Activated naive CD4-positive, alpha-beta T cell treated with anti-CD3 and anti-CD28 coated beads for 36 hours (primary cell): ENCODE measurements at places on chromosomes 2 and 18.

- no peak for DNase-seq
Measured at GRCh38 chr2:16442971-16443370, 222.7 kb downstream of the CYRIA start.

- DNase-seq = no peak
Measured at GRCh38 chr2:232273903-232274643, 104.5 kb upstream of the ALPP start.

- no peak for DNase-seq
Measured at GRCh38 chr18:26826656-26827235, 38.8 kb downstream of the AQP4 start.

DNA sequence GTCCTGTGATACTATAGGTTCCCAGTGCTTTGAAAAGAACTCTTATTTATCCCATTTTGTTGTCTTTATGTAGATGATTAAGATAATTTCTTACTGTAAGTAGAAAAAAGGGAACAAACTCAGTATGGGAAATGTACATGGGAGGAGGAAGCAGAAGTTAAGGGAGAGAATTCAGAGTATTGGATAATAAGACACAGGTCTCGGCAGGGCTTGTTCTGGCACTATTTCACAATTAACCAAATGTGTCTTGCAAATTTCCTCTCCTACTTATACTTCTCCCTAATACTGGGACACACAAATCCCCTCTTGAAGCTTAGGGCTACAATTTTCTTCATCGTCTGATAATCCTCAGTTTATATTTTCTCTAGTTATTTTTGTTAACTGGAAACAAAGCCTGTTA lies 744.0 kb downstream of the ADCYAP1 start:
- no peak for DNase-seq

DNA sequence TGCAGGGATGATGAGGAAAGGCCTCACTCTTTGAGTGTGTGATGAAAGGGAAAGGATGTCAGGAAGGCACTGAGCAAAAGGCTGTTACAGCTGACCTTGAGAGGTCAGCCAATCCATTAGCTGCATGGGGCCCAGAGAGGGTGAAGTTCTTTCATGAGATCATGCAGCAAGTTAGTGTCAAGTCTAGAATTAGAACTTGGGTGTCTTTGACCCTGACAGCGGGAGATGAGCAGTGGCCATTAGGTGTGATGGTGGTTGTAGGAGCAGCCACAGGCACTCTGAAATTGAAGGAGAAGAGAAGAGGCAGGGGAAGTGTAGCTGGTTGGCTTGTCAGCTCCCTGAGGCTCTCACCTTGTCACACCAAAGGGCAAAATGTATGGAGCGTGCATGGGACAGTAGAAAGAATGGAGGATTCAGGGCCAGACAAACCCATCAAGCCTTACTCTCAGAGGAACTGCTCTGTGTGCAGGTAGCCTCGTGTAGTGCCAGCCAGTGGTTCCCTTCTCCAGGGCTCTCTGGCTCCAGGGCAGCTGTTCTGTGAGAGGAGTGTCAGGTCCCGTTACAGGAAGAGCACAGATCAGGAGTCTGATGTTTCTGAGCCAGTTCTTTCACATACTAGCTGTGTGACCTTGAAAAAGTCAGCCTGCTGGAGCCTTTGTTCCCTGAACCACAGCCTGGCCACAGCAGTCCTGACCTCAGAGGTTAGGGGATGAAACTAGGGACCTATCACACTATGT lies 35.9 kb downstream of the MAP4K4 start:
- no peak for DNase-seq

DNA sequence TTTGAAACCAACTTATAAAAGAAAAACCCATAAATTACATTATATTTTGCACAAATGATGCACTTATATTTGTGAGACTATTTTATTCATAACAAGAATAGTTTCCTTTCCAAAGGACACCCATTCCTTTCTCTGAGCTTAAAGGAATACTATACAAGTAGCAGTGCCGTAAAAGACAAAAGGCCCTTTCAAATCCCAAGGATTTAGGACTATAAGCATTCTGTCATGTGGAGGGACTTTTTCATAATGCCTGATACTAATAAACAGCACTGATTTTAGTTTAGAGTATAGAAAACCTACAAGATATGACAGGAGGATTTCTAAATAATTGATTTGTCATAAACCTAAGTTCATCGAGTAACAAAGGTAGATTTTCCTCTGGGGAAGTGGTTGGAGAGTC lies 1134.2 kb upstream of the ZEB2 start:
- DNase-seq = no peak

DNA sequence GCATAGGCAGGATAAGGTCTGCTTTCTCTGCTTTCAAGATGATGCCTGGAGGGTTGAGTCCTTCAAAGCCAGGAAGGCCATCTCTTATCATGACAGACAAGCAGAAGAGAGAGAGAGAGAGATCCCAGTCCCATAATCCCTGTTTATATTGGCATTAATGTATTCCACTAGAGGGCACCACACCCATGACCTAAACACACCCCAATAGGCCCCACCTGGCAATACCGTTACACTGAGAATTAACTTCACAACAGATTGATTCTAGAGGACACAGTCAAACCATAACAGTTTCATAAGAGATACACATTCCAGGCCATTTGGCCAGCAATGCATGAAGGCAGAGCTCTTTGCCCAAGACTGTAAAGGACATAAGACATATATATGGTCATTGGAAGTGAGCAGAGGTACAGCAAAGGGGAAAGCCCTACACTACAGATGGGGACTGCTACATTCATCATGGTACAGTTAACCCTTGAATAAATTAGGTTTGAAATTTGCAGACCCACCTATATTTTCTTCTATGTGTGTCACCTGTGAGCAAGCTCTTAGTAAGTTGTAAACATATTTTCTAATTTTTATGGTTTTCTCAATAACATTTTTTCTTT lies 1516.1 kb downstream of the RPIA start:
- no peak for DNase-seq

GRCh38 chr2:68027959-68028358 lies 34.8 kb downstream of the C1D start:
- no peak for DNase-seq

GRCh38 chr18:12056884-12057402 lies 36.7 kb upstream of the ANKRD62 start:
- DNase-seq = no peak

- no peak for DNase-seq
Measured at GRCh38 chr2:109674894-109675534, 60.9 kb downstream of the SOWAHC start.

GRCh38 chr2:240785424-240786335 lies 34.3 kb downstream of the KIF1A start:
- DNase-seq = peak; percentile 10

- no peak for DNase-seq
Measured at GRCh38 chr2:146077156-146077555, 1557.2 kb upstream of the ZEB2 start.

DNA sequence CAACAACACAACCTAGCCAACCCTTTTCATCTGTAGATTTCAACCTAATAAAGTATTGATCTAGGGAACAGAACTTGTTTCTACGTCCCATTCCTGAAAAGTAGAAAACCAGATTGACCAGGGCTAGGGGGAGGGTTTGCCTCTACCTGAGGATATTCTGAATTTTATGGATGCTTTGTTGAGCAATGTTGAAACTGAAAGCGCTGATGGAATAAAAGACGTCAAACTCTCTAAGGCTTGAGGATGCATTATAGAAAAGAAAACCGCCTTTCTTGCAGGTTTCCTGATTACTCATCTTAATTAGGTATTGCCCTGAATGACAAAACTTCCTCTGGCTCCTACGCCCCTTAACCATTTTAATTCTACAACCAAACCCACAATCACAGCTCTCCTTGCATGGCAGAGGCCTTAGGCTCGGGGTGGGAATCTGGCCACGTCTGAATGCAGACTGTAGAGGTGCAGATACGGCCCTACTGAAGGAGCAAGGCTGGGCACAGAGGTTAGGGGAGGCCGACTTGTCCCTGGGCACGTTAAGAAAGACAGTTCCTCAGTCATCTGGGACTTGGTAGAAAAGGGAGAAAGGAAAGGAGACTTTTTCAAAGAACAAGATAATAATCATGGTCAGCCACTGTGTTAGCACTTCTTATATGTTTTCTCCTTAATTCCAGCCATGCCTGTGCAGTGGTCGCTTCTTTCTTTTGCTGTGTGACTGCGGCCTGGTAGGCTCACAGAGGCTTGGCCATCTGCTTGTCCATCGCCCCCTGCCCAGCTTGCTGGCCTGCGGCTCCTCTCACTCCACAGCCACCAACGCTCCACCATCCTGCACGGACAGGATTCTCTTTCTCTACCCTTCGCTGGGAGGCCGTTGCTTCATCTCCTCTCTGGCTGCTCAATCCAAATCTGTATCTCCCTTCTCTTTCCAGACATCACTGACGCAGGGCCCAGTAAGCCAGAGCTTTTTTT lies 209.5 kb downstream of the VAPA start:
- DNase-seq = no peak

- DNase-seq = no peak
Measured at GRCh38 chr2:13574831-13575230, 858.1 kb downstream of the TRIB2 start.

GRCh38 chr2:27955384-27956161 lies 65.0 kb downstream of the BABAM2 start:
- DNase-seq = no peak

- no peak for DNase-seq
Measured at GRCh38 chr2:74420006-74420405, 1.4 kb downstream of the C2orf81 start.

DNA sequence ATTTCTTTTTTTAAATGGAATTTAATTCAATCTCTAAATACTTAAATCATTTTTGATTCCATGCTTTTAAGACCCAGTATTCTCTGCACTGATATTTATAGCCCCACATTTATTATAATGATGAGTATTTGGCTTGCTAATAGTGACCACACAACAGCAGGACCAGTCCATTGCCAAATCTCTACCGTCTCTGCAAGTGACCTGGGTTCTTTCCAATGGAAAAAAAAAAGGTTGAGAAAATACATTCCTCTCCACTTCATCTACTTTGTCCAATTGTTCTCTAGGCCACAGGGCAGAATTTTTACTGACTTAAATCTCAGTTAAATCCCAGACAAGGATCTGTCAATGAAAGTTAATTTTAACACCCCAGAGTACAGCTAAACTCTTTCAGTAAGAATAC lies 20.5 kb downstream of the GRB14 start:
- no peak for DNase-seq
